ENCODE measurements at places on chromosomes 7 and 10.

DNA sequence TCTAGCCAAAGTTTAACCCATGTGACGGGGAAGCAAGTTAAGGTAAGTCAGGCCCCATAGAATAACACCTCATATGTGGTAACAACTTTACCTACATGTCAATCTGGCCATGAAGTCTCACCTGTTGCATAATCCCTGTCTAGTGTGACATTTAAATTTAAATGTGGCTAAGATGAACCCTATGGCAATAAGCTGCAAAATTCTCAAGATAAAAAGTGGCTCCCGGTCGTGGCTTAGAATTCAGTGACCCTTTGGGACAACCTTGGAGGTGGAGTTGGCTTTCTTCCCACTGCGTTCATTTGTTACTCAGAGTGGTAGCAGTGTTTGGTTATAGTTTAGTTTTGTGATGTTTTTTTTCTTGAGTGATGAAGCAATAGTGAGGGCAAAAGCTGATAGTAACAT, 90.6 kb downstream of the ARID5B start:
- DNase-seq = peak; percentile 66

- DNase-seq = no peak
Measured at GRCh38 chr10:11227103-11227502, 209.4 kb downstream of the CELF2 start.

- peak; percentile 79 for DNase-seq
Measured at GRCh38 chr7:41730668-41731067, 27.8 kb upstream of the INHBA start.

GRCh38 chr10:50991456-50992355, 82.6 kb upstream of the PRKG1 start:
- DNase-seq = no peak

- DNase-seq = peak; percentile 44
Measured at GRCh38 chr10:51137756-51138529, 63.7 kb downstream of the PRKG1 start.

DNA sequence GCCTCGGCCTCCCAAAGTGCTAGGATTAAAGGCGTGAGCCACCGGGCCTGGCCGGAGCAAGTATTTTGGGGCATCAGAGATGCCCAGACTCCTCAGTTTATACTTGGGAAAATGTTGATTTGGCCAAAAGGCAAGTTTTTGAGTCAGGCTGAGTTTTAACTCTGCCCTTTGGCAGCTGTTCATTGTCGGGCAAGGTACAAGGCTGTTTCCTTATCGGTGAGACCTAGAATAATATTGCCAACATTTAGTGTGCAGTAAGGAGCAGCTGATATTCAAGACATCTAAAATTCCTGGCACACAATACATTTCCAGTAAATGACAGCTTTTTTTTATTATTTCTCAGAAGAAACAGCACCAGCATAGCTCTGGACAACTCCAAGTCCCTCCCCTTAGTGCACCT, 147.6 kb upstream of the C7orf33 start:
- no peak for DNase-seq

DNA sequence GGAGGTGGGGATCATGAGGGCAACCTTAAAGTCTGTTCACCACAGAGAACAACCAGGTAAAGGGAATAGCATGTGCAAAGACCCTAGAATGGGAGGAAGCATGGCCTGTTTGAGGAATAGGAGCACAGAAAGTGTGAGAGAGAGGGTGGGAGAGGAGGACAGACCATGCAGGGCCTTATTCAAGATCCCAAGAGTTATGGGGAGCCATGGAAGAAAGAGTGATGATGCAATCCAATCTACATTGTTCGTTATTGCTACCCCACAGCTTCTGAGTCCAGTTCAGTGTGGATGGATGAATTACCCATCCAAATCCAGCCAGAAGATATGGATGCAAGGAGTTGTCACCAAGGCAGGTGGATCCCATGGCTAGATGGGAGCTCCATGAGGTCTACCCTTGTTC, 7.8 kb upstream of the EIF4EBP2 start:
- no peak for DNase-seq

DNA sequence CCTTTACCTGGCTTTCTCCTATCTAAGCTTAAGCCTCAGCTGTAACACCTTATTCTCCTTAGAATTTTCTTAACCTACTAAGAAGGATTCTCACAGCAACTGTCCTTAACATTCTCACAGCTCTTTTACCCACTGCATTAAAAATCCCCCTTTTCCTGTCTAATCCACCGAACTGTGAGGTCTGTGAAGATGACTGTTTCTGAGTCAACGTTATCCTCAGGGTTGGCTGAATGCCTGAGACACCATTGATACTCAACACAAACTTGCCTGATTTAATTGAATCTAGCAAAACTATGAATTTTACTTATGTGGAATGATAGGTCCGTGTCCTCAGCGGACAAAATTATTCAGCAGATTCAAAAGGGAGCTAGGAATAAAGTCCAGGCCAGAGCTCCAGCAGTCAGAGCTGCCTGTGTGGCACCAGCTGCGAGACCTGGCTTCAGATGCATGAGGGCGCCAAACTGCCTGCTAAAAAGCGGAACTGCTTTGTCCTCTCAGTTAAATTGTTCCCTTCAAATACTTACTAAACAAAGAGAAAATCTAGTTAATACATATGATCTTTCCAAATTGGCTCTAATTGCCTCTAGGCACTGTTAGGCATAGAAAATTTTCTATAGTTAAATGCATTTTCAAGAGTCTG, 33.4 kb upstream of the VWDE start:
- peak; percentile 57 for DNase-seq

GRCh38 chr10:48626986-48627731, 22.3 kb upstream of the ARHGAP22 start:
- DNase-seq = no peak

DNA sequence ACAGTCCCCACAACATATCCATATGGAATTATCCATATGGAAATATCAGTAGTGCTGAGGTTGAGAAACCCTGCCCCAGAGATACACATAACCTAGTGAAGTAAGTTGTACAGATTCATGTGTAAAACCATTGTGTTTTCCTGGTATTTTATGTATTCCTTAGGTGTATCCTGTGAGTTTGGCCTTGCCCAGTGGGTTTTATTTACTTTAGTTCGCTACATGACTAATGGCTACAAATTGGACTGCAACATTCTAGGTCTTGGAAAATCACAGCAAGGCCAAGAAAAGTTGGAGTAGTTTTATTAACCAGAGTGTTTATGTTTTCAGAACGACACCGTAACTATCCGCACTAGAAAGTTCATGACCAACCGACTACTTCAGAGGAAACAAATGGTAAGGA, 1.4 kb downstream of the RPS24 start:
- DNase-seq = no peak

GRCh38 chr7:63789378-63790176, 209.1 kb upstream of the ZNF722 start:
- DNase-seq = no peak

DNA sequence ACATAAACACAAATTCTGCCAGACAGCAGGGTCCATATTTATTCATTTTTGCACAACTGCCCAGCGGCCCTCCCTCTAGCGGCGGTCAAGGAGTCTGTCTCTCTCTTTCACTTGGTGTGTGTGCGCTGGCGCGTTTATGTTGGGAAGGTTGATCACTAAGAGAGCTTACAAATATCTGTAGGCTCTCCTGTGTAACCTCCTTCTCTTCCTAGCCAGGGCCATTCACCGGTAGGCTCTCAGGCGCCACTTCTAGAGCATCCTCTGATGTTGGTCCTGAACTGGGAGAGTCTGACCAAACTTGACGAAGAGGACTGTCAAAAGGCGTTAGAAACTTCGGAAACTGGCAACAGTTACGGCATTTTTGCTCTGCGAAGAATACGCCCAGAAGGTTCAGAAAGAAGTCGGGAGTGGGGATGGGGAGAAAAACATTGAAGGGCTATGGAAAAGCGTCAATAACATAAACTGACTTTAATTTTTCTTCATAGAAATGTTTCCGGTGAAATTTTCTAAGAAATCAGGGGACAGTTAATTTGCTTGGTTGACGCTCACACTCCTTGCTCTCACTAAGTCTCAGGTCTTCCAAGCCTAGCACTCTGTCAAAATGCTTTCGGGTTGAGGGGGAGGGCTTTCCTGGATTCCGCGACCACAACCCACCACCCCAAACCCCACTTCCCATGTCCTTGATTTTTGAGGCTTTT, 731.1 kb downstream of the ZWINT start:
- DNase-seq = peak; percentile 17

DNA sequence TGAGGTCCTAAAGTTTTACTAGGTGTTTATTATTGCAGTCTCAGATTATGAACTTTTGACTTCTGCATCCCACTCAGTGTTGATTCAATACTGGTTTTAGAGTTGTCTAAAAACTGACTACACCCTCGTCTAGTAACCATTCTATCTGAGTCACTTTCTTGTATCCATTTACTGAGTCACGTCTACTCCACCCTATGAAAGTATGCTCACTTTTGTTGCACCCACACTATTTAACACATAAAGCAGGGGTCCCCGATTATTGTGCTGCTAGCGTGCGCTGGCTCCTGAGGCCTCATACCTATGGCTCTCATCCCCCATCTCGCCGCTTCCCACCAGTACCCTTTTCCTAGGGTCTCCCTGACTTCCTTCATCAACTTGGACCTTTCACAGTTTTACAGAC, 2.0 kb downstream of the SAMD9 start:
- DNase-seq = peak; percentile 80

DNA sequence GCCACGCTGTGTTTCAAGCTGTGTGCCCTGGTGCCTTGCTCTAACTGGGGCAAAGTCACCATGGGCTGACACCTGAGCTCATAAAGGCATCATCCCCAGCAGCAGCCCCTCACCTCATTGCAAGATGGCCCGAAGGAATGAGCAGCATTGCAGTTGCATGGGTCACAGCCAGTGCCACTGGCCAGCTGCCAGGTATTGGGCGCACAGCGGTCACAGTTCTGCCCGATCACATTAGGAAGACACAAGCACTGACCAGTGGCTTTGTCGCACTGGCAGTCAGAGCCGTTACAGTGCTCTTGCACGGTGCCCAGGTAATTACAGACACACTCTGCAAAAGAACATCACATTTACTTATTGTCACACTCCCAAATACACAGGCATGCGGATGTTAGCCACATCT, 51.1 kb downstream of the LAMB1 start:
- DNase-seq = peak; percentile 36

- DNase-seq = no peak
Measured at GRCh38 chr7:128874140-128875031, 11.7 kb downstream of the ATP6V1F start.

DNA sequence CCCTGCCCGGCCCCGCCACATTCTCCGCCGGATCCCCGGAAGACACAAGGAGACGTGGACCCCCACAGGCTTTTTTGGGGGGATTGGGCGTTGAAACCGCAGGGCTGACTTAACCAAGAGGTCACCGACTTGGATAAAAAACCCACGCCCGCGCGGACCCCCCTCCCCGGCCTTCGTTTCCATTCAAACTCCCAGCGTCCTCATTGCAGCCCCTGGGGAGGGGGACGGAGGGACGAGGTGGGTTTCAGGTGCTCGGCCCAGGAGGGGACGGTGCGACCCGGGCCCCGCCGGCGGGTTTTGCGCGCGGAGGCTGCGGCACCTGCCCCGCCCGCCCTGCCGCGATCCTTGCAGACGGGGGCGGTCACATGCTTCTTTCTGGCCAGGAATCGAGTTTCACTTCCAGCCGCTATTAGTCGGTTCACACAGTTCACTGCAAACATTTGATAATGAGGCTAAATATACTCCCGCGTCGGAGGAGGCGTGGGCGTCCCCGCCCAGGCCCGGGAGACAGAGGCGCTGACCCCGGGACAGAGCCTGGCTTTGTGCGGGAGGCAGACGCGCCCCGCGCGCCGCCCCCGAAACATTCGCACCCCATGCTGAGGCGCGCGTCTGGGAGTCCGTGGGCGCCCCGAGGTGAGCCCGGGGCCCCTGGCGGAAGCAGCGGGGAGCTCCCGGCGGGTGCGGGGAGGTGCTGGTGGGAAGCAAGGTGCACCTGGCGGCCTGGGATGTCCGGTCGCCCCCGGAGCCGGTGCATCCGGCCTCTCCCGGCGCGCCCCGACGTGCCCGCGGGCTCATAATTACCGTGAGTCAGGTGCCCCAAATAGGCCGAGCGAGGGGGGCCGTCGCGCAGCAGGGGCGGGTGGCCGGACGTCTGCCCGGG, 2.7 kb upstream of the PDGFA start:
- DNase-seq = peak; percentile 56

GRCh38 chr7:64877714-64878610, 25.1 kb upstream of the ZNF273 start:
- no peak for DNase-seq

DNA sequence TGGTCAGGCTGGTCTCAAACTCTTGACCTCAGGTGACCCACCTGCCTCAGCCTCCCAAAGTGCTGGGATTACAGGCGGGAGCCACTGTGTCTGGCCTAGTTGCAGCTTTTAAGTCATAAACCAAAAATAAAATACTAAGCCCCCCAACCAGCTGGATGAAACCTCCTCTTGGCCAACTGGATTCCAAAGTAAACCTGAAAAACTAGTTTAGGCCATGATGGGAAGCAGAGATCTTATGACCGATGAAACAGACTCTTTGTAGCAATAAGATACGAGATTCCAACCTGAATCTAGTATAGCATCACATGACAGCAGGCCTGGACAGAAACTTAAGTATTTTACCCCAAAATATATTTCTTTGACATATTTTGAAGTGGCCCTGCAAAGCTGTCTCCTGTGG, 9.1 kb upstream of the MCM10 start:
- no peak for DNase-seq

GRCh38 chr10:51397695-51398094, 301.7 kb downstream of the CSTF2T start:
- DNase-seq = peak; percentile 87

GRCh38 chr7:82039621-82040020, 269.8 kb upstream of the HGF start:
- DNase-seq = no peak

DNA sequence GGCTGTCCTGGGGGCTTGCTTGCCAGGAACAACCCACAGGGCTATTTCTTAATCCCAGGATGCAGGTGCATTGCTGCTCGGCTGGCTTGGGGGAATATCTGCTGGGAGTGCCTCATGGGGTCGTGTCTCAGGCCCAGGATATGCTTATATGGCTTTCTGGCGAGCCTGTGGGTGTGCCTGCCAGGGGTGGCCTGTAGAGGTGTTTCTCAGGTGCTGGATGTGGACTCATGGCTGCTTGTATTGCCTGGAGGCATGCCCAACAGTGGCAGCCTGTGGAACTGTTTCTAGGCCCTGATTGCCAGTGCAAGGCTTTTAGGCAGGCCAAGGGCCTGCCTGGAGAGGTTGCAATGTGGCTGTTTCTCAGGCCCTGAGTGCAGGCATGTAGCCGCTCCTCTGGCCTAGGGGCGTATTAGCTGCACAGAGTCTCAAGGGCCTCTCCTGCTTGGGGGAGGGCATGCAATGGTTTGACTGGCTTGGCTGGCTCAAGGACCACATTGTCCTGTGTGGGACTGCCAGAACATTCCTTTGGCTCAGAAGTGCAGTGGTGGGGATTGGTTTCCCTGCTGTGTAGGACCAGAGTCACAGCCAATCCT, 202.1 kb downstream of the ATRNL1 start:
- no peak for DNase-seq

- peak; percentile 37 for DNase-seq
Measured at GRCh38 chr10:72276013-72276387, 2.3 kb downstream of the DDIT4 start.

All from M059J (cell line).